ENCODE measurements at places on chromosomes 13 and 19. TPM values are rescaled to one million over a fixed set of nuclear protein-coding genes. Genes with fewer than 3 reads are reported as not detected.

DNA sequence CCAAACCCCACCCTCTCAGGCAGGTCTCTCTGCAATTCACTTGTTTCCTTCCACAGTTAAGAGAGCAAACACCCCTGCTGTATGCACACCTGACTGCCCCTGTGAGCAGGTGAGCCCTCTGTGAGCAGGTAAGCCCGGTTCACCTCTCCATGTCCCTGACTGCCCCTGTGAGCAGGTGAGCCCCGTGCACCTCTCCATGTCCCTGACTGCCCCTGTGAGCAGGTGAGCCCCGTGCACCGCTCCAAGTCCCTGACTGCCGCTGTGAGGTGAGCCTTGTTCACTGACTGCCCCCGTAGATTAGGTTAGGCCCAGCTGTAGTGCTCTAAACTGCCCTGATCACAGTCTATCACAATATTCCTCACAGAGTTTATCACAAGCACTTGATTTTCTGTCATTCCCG lies 29.2 kb downstream of the TMTC4 start:
- DNase-seq = no peak

- no peak for DNase-seq
Measured at GRCh38 chr13:96860882-96861281, 133.4 kb downstream of the OXGR1 start.

The POU2F2 gene
- polyA plus RNA-seq = 1.2 TPM

The ZNF880 gene
- polyA plus RNA-seq = 25.3 TPM

The CYP2A6 gene
- polyA plus RNA-seq = not detected

The SLITRK5 gene
- 2.0 TPM for polyA plus RNA-seq
